ENCODE measurements at places on chromosomes 4 and X. TPM values are rescaled to one million over a fixed set of nuclear protein-coding genes. Genes with fewer than 3 reads are reported as not detected.
A peak's percentile ranks its signal among the peaks of the same experiment; 100 is the strongest.

DNA sequence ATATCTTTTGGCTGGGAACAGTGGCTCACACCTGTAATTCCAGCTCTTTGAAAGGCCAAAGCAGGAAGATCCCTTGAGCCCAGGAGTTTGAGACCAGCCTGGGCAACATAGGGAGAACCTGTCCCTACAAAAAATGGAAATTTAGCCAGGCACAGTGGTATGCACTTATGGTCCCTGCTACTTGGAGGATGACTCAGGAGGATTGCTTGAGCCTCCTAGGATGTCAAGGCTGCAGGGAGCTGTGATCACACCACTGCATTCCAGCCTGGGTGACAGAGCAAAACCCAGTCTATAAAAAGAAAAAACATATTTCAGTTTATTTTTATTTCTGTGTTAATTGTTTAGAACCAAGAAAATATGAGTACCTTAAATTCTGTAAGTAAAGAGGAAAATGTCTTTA, 123.7 kb downstream of the CBR4 start:
- no peak for DNase-seq

GRCh38 chrX:15549189-15550012, 48.8 kb downstream of the BMX start:
- DNase-seq, result no peak

GRCh38 chr4:8345946-8346814, 76.6 kb downstream of the HTRA3 start:
- DNase-seq, result no peak

GRCh38 chr4:2011583-2011982, 2.8 kb upstream of the NELFA start:
- no peak for DNase-seq

GRCh38 chr4:83054928-83055327, 19.9 kb downstream of the COPS4 start:
- DNase-seq, result peak; percentile 22

- no peak for DNase-seq
Measured at GRCh38 chr4:86970447-86971354, 35.9 kb downstream of the AFF1 start.

- DNase-seq, result no peak
Measured at GRCh38 chr4:2333916-2334644, 72.2 kb upstream of the MXD4 start.

- no peak for DNase-seq
Measured at GRCh38 chr4:152499344-152499743, 36.5 kb downstream of the FBXW7 start.

DNA sequence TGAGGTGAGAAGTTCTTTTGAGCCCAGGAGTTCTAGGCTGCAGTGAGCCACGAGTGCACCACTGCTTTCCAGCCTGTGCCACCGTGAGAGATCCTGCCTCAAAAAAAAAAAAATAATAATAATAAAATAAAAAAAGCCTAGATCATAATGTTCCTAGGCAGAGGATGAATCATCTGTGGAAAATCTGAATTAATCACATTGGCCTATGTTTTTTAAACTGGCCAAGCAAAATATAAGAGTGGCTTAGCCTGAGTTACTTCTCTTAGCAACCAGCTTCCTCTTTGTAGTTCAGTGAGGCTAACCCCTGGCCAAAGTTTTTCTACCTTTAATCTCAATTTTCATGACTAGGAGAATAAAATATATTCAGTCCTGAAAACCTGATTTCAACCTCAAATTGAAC, 614.6 kb downstream of the PPP4R3C start:
- no peak for DNase-seq

GRCh38 chr4:20487852-20488251, 212.4 kb upstream of the PACRGL start:
- DNase-seq, result no peak

- no peak for DNase-seq
Measured at GRCh38 chr4:15385928-15386327, 41.9 kb upstream of the C1QTNF7 start.

DNA sequence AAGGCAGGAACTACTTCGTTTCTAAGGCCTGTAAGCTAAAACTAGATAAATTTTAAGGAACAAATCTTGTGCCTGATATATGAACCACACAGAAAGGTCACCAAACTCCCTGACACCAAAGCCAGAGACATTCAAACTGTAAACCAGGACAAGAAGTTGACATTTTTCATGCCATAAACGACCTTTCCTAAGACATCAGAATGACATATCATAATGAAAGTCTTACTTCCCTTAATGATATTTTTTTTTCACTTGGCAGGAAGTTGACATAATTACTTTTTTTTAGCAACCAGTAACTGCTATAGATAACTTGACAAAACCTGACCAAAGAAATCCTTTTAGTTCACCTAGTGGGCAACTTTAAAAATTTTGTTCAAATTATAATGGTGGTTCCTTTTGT, 231.5 kb upstream of the AGTR2 start:
- DNase-seq, result no peak

The FMR1 gene
- 88.1 TPM for total RNA-seq

The FGF2 gene
- not detected for total RNA-seq

The CSN1S1 gene
- total RNA-seq, result not detected

The UVSSA gene
- 39.5 TPM for total RNA-seq

The NAP1L3 gene
- 9.3 TPM for total RNA-seq

The HCCS gene
- 12.4 TPM for total RNA-seq

The FGFRL1 gene
- 18.4 TPM for total RNA-seq

The ASIC5 gene
- total RNA-seq, result not detected
